Effector memory CD4-positive, alpha-beta T cell (primary cell): ENCODE measurements at places on chromosomes 5 and 9.

DNA sequence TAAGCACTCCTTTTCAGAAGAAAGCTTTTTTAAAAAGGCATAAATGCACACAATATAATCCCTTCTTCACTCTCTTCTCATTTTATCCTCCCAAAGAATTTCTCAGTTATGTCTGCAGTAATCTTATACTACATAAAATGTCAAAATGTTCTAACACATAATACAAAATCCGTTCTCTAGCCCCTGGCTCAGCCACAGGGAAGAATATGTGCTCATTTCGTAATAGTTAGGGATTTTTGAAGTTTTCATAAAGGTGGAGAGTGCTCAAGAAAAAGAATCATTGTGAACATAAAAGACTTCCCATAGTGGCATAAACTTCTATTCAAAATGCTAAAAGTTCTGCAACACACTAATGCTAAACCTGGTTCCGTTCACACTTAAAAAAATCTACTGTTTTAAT is 1410.7 kb upstream of the C9orf72 start:
- no peak for DNase-seq

DNA sequence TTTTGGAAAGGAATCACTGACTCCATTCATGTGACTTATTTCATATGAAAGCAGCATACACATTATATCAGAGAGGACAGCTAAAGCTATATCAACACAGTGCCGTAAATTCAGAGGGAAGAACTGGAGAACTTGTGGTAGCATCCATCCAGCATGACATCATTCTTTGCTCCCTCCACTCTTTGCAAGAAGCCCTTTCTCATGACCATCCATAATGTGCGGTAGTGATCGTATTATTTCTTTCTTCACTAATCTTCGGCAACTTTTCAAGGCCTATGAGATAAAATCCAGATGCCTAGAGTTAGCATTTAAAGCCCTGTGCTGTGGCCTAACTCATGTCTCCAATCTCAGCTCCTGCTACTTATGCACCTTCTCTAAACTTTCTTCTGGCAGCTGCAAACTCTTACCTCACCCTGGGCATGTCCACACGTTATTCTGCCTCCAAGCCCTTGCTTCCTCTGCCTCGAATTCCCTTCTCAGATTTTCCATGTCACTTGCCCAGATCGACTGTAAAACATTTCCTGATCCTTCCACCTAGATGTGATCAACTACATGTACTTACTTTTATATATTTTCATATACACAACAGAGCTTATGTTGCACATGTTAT is 307.3 kb upstream of the SGCD start:
- DNase-seq: no peak

- DNase-seq: no peak
Observed at GRCh38 chr5:161549106-161549505, 2.6 kb upstream of the GABRB2 start.

DNA sequence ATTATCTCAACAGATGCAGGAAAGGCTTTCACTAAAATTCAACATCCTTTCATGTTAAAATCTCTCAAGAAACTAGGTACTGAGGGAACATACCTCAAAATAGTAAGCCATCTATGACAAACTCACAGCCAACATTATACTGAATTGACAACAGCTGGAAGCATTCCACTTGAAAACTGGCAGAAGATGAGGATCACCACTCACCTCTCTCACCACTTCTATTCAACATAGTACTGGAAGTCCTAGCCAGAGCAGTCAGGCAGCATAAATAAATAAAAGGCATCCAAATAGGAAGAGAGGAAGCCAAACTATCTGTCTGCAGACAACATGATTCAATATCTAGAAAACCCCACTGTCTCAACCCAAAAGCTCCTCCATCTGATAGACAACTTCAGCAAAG is 203.6 kb upstream of the GRAMD2B start:
- DNase-seq: no peak

GRCh38 chr5:17897776-17898175 is 263.5 kb downstream of the TAF11L14 start:
- no peak for DNase-seq

DNA sequence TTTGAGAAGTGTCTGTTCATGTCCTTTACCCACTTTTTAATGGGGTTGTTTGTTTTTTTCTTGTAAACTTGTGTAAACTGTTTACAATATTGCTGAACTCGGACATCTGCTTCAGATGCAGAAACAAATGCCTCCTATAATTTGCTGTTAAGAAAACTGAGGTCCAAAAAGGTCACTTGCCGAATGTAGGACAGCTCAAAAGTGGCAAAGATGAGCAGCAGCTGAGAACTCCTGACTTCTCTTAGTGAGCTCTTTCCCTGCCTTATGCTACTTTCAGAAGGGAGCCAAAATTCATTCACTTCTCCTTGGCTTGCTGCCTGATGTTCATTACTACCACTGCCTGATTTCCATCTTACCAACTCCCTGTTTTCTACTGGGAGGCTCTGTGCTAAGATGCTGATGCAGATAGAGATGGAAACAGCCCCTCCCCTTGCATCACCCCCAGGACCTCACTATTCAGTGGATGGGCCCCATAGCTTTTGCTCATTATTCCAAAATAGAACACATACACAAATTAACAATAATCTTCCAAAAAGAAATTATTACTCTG is 60.1 kb downstream of the SEMA6A start:
- no peak for DNase-seq

DNA sequence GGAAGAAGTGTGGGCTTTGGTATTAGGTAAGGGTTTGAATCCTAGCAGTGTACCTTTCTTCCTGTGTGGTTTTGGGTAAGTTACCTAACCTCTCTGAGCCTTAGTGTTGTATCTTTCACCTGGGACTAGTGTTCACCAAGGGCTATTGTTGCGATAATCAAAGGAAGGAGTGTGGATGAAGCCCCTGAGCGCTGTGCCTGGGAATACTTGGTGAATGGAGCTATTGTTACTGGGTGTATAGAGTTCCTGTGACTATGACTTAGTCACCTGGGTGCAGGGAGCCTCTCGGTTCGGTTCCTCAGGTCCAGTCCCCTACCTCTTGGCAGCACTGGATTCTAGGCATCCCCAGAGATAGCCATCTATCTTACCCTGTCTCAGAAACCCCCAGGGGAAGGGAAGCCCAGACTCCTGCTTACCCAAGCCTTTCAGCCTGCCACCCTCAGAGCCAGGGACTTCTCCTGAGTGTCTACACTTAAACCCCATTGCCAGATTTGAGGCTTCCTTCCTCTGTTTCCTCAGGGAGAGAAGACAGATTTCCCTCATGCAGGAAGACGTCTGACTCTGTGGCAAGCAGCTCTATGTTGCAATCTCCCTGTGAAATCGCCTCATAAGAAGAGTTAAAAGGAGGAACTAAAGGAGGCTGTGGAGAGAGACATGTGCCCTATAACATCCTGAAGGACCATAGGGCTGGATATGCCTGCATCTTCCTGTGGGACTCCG is 181.0 kb upstream of the PITX1 start:
- DNase-seq: no peak

DNA sequence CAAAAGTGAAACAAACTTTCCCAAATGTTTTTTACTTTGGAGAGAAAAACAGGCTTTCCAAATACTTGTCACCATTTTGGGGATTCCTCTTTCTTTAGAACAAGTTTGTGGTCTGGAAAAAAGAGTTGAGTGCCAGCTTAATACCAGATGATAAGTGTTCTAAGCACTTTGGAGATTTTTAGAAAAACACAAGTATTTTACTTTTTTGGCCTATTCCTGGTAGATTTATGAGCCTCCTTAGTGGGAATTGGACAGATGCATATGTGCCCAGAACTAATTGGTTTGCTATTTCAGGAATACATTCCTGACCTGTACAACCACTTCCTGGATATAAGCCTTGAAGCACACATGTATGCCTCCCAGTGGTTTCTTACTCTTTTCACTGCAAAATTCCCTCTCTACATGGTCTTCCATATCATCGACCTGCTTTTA is 40.5 kb downstream of the GPR21 start:
- DNase-seq: no peak

GRCh38 chr5:176406436-176407052 is 9.8 kb downstream of the CLTB start:
- no peak for DNase-seq

- DNase-seq: no peak
Observed at GRCh38 chr9:31390403-31391025, 993.9 kb upstream of the ACO1 start.

- no peak for DNase-seq
Observed at GRCh38 chr5:156685481-156685880, 164.6 kb upstream of the PPP1R2B start.

DNA sequence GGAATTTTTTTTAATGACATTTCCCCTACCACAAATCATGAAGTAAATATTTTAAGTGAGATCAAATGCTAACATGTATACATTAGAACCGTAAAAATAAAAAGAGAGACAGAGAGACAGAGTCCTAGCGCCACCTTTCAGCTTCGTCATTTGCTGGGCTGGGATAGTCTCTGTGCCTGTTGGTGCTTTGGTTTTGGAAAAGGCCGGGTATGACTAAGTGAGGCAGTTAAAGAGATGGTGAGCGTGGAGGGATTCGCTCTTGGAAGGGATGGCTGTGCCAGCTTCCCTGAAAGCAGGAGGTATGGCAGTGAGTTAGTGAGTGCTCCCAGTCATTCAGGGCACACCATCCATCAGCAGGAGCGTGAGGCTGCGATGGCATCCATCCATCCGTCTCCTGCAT is 729.6 kb upstream of the WWC1 start:
- no peak for DNase-seq

DNA sequence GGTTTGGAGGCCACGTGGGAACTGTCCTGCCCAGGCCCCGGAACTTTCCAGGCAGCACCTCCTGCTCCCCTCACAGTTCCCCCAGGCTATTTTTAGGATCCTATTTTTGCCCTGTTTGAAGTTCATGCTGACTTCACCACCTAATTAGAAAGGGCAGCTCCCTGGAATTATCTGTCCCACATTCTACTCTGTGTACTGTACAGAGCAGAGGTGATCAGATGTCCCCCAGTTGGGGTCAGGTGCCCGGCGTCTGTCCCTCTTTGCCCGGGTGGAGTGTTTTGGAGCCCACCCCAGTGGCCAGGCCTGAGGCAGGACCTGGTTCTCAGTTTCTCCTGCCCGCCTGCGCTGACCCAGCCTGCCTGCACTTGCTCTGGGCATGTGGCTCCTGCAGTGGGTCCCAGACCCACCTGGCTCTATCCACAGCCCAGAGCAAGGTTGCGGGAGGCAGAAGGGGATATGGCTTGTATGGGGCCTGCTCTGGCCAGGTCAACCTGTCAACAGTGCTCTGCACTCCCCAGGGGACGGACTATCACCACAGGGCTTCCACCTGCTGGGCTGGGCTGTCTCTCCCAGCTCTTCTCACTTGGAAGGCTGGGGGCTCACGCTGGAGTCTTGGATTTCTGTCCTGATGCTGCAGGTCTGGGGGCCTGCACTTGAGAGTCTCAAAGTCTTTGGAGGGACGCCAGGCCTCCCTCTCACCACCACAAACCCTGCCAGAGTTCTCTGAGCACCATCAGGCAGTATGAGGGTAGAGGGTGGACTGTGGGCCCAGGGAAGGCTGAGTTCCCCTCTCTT is 268.3 kb downstream of the GADD45G start:
- no peak for DNase-seq

- no peak for DNase-seq
Observed at GRCh38 chr5:56155992-56156584, 77.0 kb downstream of the ANKRD55 start.

DNA sequence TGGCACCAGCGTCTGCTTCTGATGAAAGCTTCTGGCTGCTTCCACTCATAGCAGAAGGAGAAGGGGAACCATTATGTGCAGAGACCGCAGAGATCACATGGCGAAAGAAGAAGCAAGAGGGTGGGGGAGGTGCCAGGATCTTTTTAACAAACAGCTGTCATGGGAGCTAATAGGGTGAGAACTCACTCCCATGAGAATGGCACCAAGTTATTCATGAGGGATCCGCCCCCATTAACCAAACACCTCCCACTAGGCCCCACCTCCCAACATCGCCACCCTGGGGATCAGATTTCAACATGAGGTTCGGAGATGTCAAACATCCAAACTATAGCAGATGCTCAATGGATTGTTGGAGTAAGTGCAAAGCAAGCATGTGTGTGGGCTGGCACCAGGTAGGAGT is 125.8 kb upstream of the SLIT3 start:
- DNase-seq: no peak

GRCh38 chr5:179879003-179879689 is 20.5 kb upstream of the MRNIP start:
- no peak for DNase-seq

DNA sequence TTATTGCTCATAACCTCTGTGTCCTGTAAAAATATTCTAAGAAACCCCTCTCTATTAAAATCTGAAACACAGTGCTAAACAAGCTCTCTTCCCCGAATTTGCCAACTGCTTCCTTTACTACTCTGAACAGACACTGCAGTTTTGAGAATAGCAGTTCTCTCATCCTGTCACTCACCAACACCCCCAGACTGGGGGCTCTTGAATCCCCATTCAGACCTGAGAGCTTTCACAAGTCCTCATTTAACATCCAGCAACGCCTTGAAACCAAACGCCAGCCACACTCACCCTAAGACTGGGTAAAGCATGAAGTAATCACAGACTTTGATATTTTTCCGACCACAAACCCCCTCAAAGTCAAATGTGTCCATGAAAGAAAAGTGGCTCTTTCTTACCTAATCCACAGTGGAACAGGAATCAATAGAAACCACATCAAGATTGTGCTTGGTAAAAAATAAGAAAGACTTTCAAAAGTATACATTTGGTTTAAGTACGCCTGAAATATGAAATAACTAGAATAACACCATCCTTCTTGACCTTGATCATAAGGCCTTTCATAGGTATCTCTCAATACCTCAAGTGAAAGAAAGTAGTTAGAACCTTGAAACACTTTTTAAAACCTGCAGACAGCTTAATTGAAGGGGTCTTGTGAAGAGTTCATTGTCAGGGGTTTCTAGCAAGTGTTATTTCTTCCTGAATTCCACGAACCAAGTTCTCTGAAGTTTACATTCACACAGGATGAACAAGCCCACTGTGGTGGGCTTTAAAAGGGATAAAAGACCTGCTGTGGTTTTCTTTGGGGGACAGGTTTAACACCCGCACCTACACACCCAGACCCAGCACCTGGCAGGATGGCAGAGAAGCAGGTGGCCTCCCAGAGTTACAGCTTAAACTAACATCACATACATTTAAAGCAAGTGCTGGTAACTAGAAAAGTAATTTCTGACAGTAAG is 412.6 kb downstream of the MLLT3 start:
- no peak for DNase-seq

GRCh38 chr5:122736086-122736845 is 38.6 kb upstream of the SNX2 start:
- DNase-seq: no peak

DNA sequence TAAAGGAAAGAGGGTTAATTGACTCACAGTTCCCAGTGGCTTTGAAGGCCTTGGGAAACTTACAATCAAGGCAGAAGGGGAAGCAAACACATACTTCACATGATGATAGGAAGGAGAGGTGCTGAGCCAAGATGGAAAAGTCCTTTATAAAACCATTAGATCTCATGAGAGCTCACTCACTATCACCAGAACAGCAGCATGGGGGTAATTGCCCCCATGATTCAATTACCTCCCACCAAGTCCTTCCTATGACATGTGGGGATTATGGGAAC is 99.7 kb downstream of the PTTG1 start:
- no peak for DNase-seq

GRCh38 chr5:109318455-109319108 is 91.2 kb downstream of the PJA2 start:
- DNase-seq: no peak

- DNase-seq: no peak
Observed at GRCh38 chr5:124995421-124995820, 249.0 kb upstream of the ZNF608 start.
